ENCODE measurements at places on chromosomes 1 and 21.

DNA sequence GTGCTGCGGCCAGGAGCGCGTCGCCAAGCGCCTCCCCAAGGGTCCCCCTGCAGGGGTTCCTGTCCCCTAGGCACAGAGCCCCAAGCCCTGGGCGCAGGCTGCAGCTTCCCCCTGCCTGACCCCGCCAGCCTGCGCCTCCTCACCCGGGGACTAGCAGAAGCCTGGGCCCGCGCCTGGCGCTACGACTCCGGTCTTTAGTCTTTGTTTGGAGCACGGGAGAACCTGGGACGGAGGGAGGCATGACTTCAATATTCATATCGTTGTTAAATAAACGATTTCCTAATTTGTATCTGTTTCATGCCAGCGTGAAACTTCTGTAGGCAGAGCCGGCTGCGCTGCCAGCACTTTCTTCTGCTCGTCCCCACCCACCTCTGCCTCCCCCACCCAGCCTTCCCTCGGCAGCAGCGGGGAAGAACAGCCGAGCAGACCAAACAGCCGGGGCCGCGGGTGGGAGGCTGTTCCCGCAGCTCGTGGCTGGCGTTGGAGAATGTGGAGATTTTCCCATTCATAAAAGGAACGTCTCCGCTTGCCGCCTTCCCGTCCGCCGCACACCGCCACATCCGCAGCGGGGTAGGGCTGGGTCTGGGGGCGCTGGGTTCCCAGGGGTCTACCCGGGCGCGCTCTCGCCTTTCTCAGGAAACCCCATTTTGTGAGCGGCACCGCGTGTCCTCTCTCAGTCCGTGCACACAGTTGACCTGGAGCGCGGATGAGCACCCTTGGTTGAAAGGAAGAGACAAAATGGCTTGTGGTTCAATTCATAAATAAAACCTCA lies 777 bp upstream of the TRIM67 start:
- no peak for DNase-seq

DNA sequence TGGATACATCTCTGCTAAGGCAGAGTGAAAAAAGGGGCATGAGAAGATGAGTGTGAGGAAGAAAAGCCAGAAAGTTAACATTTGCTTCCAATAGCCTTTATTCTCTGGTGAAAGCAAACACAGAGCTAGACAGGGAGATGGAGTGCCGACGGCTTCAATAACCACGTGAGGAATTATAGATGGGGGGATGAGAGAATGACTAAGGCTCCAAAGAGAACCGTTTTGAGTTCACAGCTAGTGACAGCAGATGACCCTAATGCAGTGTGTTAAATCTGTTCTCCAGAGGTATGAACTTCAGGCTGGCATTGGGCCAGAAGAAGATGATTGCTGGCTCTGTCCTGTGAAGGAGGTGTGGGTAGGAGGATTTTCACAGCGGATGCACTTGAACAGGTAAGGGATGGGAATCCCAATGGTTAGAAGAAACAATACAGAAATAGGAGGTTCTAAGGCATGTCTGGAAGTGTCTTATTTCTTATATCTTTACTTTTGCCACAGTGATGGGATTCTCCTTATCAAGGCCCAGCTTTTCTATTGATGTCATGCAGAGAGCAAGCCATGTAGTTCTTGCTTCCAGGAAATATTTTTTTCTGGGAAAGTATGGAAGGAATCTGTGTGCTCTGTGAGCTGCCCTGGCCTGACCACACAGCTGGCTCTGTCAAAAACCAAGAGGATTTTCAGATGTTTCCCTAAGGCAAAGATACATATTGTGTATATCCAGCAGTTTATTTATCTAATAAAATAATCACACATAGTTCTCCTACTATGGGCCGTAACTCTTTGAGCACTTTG lies 573.8 kb downstream of the LTN1 start:
- no peak for DNase-seq

DNA sequence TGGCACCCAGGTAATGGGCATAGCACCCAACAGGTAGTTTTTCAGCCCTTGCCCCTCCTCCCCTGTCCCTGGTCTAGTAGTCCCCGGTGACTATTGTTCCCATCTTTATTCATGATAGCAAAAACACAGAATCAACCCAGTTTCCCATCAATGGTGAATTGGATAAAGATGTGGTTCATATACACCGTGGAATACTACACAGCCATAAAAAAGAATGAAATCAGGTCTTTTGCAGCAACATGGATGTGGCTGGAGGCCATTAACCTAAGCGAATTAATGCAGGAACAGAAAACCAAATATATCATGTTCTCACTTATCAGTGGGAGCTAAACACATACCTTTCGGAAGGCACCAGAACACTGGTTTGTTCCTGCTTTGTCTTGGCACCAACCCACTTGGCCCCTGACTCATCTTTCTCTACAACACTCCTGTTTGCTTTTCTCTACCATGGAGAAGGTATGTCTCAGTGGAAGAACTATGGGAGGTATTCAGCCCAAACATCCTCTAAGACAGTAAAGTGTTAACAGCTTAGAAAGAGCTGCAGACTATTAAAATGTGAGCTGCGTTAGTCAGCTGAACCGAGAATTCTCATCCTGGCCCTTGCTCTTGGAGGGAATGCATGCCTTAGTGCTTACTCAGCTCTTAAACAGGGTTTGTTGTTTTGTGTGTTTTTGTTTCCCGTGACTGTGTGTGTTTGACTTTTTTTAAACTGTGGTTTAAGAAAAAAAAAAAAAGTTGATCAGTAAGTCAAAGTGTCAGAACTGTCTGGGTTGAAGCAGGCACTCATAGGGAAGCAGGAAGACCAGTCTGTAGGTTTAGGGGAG lies 203.0 kb downstream of the TOMM20 start:
- no peak for DNase-seq

DNA sequence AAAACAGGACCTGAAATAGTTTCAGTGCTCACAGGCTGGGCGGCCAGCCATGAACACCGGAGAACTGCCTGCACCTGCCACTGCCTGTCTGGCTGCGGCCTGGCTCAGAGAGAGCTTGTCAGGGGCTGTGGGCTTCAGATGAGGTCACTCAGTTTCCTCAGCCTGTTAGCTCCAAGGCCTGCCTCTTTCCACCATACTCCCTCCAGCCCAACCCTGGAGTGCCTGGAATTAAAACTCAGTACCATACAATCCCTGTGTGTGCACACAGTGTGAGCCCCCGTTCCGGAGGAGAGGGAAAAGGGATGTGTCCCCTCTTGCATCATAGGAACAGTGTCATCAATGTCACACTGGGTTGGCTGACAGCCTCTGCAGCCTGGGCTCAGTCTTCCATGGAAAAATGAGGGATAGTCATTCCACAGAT lies 16.2 kb downstream of the CACNA1S start:
- no peak for DNase-seq

DNA sequence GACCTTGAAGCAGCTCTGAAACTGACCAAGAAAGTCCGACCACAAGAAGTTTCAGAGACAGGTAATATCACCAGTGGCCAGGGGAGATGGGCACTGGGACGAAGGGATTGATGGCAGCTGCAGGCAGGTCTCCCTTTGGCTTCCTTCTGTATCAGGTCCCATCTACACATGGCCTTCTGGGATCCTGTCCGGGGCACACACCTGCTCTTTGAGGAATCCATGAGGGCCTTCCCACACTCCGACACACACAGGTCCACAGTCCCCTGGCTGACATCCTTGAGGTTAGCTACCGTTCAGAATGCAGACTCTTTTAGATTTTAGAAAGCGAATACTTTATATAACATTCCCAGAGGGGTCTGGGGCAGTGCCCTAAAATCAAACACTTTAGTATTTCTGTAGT lies 26.5 kb upstream of the TMEM125 start:
- no peak for DNase-seq
